ENCODE measurements at places on chromosomes 1 and 21.
A peak's percentile ranks its signal among the peaks of the same experiment; 100 is the strongest.

- no peak for DNase-seq
Observed at GRCh38 chr1:165014753-165015152, 341.8 kb downstream of the LMX1A start.

DNA sequence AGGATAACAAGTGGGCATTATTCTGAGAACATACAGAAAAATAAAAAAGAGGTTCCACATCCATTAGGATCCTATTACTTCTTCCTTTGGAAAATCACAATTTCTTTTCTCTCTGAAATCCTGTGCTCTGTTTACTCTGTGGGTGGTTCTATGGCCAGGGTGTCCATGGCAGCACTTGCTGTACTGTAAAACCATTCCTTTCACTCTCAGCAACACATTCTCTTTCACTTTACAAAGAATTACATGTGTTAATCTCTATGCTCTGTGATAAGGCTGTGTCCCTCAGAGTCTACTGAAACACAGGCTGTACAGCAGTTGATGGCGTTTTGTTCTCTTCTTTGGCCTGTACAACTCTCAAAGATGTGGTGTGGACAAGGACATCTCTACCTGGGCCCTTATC lies 524.1 kb downstream of the PTBP2 start:
- no peak for DNase-seq

DNA sequence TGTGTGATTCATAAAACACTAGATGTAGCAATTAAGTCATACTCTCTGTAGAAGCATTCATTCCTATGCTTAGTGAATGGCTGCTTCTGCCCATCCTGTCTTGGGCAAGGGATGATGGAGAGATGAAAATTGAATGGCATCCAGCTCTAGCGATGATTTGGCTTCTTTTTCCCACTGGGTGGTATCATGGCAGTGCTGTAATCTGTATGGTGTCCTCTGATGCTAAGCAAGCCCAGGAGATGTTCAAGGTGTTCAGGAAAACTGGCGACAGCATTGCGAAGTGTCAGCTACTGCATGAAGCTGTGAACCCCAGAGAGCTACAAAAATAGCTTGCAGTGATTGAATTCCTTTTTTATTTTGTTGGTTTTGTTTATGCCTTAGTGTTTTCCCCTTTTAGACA lies 48.9 kb upstream of the LEPR start:
- DNase-seq: no peak

GRCh38 chr1:89530444-89531089 lies 5.9 kb downstream of the LRRC8B start:
- no peak for DNase-seq

DNA sequence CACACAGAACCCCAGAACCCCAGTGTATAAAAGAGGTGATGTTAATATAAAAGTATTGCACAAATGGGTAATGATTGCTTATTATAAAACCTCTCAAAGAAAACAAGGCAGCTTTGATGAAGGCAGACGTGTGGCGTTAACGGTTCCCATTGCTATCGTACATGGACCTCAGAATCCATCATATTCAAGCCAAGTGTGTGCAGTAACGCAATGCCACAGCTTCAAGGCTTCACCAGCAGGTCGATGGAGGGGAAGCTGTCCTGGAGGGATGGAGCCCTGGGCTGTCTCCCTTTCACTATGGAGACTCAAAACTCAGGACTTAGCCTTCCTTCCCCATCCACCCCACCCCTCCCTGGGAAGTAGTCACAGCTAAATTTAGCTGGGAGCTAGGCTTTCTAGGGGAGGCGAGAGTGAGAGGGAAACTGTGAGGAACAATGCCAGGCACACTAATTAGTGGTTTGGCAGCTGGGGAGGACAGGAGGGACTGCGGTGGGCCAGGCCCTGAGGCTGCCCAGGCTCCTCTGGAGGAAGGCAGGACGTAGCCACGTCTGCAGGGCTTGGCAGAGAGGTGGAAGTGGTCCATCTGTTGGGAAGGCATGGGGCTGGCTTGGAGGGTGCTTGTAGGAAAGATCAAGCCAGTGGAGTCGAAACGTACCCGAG lies 121.2 kb downstream of the HMGB4 start:
- DNase-seq: no peak

GRCh38 chr1:65281846-65282245 lies 27.5 kb upstream of the DNAJC6 start:
- DNase-seq: no peak

GRCh38 chr1:232504651-232505050 lies 125.3 kb downstream of the SIPA1L2 start:
- DNase-seq: no peak

GRCh38 chr21:41405321-41405720 lies 20.7 kb upstream of the MX1 start:
- no peak for DNase-seq

DNA sequence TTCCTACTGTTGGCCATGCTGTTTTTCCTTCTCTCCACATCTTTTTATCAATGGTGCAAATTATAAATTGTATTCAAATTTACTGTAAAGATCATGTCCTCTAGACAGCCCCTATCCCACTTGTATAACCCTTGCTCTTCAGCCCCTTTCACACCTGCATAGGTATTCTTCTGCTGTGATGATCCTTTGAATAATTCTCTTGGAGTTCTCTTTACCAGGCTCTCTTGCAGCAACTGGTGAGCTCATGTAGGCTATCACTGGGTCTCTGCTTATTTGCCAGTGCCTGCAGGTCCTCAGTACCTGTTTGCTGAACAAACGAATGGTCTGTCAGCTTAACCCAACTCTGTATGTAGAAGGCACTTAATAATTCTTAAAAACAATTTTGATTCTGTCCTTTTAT lies 8.2 kb downstream of the PTPRC start:
- no peak for DNase-seq

GRCh38 chr21:14995695-14996490 lies 68.9 kb downstream of the NRIP1 start:
- DNase-seq: no peak

DNA sequence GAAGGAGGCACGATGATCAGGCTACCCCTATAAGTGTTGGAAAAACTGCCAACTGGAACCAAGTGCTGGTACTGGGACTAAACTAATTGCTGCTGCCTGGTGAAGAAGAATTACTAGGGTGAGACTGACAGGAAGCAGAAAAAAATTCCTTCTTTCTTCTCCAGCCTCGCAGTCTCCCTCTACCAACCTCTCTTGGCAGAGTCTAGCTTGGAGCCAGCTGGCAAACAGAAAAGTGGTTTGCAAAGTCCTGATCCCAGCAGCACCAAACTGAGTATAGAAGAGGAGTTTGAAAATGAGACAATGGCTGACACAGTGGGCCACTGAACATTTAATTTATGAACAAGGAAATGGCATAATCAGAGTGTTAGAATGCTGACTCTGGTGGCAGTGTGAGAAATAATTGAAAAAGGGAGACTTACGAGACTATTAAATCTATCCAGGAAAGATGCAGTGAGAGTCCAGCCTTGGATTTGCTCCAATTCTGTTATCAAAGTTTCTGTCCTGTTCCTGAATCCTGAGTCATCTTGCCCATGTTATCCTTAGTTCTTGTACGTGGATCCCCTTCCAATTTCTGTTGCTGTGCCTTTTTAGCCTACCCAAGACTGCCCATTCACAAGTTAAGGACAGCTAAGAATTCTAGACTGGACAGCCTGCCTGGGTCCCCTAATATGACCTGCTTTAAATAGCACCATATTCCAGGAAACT lies 23.7 kb upstream of the DISP1 start:
- no peak for DNase-seq

GRCh38 chr1:160579216-160579701 lies at the start of gene CD84:
TSS of gene CD84 (minus strand) at chr1:160579496. CDS start at chr1:160579437, 59 bp downstream.
- no peak for DNase-seq

GRCh38 chr1:248821101-248821500 lies 4.6 kb downstream of the SH3BP5L start:
- no peak for DNase-seq

DNA sequence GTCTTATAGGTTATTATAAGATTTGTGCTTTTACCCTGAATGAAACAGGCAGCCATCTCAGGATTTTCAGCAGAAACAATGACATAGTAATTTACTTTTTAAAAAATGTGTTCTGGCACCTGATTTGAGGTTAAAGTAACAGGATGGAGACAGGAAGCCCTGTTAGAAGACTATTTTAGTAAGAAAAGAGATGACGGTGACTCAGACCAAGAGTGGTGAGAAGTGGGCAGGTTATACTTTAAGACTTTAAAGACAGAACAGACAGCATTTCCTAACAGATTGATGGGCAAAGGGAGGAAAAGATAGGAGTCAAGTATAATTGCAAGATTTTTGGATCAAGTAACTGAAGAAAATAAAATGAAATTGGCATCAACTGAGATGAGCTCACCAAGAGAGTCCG lies 436.8 kb upstream of the NR5A2 start:
- DNase-seq: no peak

DNA sequence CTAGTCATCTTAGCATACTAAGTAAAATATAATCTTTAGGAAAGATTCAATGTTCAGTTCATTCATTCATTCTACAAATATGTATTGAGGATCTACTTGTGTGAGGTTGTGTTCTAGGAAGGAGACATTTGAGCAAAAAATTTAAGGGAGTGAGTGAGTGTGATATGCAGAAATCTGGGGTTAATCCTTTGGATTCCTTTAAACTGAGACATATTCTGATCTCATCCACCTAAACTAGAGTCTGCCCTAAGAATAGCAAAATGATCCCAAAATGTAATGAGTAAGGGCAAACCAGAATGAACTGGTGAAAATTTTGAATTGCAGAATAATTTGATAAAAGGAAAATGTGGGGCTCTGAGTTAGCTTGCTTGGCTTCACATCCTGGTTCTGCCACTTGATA lies 8.6 kb downstream of the UBE2U start:
- DNase-seq: no peak

GRCh38 chr1:64136296-64136695 lies 67.1 kb upstream of the UBE2U start:
- DNase-seq: no peak

DNA sequence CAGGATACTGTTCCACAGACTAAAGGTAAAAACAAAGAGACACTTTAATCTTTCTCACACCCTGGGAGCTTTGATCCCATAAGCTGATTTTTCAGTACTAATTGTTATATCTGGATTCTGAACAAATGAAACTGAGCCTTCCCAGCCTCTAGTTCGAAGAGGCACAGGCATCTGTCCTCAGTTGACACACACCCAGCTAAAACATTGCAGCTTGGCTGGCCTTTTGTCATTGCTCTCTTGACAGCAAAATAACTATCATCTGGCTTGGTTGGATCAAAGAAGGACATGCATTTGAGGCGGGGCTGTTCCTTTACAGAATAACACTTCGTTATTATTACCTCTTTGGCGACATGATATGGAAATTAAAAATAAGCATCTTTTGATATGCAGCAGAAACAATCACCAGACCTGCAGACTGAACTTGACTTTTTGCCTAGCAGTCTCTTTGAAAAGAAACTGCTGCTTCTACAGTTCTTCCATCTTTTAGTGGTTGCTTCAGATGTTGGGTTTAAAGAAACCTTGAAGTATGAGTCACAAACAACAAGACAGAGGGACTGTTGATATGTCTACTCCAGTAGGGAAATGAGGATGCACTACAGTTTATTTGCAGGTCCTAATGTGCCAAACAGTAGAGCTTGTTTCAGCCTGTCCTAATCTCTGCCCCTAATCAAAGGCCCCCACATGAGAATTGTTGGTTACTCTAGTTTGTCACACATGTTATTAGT lies 166.5 kb downstream of the TPR start:
- no peak for DNase-seq

DNA sequence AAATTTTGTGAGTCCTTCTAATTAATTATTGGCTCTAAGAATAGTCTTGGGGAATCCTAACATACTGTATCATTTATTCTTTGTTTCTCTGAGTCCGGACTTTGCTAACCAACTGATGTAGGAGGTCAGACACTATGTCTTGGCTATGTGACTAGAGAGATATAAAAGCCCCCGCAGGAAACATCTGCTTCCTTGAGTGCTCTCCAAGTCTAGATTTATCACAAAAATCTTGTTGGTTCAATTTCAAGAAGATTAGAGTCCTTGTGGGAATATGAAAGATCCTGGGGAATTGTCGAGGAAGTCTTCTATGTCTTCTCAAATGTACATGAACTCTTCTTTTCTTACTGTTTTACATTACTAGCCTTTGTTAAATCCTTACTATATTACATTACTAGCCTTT lies 1712.5 kb downstream of the NCAM2 start:
- no peak for DNase-seq

- DNase-seq: no peak
Observed at GRCh38 chr1:22133247-22133930, 9.5 kb downstream of the WNT4 start.

- DNase-seq: no peak
Observed at GRCh38 chr1:64065571-64065970, 137.9 kb upstream of the UBE2U start.

DNA sequence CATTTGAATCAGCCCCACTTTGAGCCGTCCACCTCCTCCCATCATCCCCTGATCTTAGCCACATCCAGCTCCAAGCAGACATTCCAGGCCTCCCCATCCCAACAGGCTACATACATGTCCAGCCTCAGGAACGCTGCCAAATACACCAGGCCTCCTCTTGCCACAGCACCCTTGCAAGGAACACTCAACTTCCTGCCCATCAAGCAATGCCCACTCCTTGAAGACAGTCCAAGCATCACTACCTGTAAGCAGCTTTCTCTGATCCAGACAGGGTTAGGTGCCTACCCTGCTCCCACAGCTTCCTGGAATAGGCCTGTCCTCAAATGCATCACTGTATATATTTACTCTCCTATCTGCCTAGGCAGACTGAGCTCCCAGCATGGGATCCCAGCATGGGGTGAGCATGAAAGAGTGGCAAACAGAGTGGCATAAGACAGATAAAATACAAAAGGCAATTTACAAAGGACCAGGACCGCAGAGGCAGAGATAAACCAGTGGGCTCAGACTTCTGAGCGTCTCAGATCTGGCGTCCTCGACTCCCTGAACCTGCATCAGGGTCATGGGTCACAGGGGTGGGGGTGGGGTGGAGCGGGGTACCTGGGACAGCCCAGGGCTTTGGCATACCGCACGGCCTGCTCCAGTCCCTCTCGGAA lies 816 bp downstream of the HYI start:
- peak; percentile 39 for DNase-seq

- no peak for DNase-seq
Observed at GRCh38 chr1:173093691-173094445, 43.1 kb upstream of the TNFSF18 start.

DNA sequence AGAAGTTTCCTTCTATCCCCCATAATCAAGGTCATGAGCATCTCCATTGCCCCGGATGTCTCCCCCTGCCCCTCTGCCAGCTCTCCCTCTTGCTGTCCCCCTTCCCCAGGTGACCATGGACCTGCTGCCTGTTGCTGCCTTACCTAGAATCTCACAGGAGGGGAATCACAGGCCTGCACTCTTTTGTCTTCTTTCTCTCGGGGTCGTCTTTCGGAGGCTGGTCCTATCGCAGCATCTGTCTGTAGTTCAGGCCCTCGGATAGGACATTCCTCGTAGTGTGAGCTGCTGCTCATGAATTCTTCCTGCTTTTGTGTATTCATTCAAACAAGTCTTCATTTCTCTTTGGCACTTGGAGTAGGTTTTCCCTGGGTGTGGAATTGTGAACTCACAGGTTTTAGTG lies 39.9 kb upstream of the ACTRT2 start:
- no peak for DNase-seq

- no peak for DNase-seq
Observed at GRCh38 chr1:5427026-5427613, 565.1 kb downstream of the NPHP4 start.

DNA sequence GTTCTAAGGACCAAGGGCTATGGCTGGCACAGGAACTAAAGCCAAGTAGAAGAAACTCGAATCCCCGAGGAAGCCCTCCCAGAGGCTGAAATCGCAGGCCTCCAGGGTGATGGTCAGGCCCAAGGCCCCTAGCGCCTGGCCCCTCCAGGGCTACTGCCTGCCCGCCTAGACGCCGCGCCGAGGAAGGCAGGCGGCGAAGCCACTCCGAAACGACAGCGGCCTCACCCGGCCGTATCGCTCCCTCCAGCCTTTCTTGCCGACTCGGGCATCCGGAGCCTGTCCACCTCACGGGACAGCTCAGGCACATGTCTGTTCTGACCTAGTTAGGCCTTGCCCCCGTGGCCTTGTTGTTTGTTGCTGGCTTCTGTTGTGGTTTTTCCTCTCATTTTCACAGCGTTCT lies 9.7 kb upstream of the LHX8 start:
- DNase-seq: no peak
